ENCODE measurements at places on chromosomes 3 and 15.
A peak's percentile ranks its signal among the peaks of the same experiment; 100 is the strongest.

- DNase-seq = no peak
Observed at GRCh38 chr15:51224428-51224827, 114.0 kb downstream of the CYP19A1 start.

DNA sequence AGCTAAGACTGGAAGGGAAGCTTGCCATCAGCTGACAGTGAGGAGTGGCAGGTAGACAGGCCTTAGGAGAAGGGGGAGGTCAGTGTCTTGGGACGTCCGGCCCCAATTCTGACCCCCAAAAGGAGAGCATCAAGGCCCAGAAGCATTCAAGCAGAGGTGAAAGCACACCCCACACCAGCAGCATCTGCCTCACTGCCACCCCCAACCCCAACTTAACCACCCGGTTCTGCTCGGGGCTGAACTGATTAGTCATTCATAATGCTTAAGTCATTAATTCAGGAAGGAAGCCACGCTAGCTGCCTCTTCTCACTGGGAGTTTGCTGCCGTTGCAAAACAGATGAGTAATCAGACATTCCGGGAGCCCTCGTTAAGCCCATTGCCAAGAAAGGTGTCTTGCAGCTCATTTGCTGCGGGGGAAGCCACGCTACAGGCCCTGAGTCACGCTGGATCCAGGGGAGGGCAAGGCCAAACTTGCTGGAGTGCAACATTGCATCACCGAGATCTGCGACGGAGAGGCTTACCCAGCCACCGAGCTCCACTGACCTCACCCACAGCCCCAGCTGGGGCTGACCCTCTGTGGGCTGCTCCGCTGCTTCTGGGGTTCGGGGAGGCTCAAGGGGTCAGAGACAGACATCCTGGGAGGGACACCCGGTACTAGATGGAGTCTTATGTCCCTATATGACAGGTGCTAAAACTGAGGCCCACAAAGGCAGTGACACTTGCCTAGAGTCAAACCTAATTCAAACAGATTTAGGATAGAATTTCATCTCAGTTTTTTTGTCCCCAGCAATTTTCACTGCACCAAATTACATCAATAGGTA, 46.4 kb upstream of the HES1 start:
- DNase-seq = no peak

DNA sequence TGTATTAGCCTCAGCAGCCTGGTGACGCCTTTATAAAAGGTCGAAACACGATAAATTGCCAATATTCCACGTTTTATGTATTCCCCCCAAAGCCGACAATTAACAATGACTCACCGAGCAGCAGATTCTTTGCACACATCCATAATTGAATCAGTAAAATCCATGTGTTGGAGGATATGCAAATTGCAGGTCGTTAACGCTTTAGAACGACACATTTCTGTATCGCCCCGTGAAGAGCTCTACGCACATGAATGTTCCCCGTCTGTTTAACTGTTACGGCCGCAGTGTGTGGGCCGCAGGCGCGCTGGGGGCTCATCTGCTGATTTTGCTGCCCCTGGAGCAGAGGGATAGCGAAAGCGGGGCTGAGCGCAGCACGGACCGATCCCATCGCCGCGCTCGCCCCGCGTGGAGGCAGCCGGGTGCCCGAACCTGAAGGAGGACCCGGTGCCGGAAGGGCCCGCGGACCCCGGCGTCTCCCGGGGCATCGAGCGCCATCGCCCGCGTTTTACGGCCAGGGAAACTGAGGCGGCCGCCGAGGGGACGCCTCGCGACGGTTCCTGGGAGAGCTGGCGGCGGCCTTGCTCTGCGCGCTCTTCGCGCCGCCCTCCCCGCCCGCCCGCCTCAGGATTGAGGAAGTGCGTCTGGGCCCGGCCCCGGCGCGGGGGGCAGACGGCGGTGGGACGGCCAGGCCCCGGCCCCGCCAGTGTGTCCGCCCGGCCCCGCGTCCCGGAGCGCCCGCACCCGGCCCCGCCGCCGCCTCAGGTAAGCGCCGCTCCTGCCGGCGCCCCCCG, at the start of gene LRRK1:
Gene LRRK1 (plus strand): TSS at position 668 of the 791 bp plus-strand sequence. CDS start 5,276 bp downstream, outside the sequence.
- no peak for DNase-seq

GRCh38 chr15:67511606-67512005, 9.3 kb upstream of the C15orf61 start:
- no peak for DNase-seq

DNA sequence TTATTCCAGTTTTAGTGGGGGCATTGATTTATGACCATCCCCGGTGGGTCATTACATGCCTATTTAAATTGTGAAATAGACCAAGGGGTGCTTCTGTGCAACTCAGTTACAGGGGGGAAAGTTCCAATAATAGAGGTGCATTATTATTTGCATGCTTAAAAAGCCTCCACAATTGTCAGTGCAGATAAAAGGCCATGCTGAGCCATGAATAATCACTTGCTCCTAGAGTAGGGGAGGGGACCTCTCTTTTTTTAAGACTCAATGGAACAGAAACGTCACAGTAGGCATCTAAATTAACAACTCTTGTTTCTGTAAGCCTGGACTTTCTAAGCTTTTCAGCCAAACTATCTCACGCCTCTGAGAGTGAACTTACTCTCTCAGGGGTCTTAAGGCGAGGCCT, 66.5 kb upstream of the CMTM7 start:
- no peak for DNase-seq

DNA sequence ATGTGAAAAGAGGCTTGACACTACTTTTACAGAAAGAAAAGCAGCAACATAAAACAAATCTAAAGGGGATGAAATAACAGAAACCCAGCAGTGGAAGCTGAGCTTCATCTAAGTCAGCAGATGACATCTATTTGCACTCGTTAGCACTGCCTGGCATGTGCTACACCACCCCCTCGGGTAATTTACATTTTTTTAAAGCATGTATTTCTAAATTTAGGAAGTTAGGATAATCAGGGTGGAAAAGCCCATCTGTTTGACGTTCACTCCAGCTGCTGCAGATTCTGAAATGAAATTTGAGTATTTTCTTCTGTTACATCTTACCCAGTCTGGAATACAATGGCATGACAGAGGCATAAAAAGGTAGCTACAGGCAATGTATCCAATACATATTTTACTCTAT, 20.7 kb downstream of the IGSF11 start:
- no peak for DNase-seq

GRCh38 chr15:81471151-81471550, 97.1 kb upstream of the TMC3 start:
- DNase-seq = no peak

DNA sequence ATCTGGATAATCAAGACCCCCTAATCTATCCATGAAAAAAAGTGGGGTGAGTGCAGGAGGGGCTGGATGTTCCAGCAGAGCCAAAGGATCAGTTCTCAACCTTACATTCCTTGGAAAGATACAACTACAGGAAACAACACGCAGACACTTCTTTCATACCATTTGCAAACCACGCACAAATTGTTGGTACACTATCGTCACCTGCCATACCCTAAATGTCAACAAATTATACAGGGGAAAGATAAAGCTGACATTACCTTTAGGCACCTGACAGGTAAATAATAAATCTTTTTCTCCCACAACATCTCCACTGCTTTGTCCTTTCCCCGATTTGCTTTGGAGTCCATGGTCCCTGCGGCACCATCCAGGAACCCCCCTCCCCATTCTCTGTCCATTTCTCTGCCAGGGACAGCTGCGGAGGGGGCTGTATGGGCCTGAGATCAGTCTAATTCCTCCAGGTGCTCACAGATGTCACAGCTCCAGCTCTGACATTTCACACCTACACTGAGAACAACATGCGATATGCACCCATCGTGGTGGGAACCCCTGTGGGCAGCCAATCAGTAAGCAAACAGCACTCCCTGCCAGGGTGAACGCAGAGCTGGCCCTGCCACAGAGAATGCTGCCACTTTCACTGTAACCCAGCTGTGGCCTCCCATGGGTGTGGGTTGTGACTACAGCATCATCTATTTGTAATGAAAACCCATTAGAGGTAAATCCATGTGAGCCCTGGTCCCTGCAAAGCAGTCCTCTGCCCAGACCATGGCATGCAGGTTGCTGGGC, 37.7 kb upstream of the BCL2L10 start:
- no peak for DNase-seq

DNA sequence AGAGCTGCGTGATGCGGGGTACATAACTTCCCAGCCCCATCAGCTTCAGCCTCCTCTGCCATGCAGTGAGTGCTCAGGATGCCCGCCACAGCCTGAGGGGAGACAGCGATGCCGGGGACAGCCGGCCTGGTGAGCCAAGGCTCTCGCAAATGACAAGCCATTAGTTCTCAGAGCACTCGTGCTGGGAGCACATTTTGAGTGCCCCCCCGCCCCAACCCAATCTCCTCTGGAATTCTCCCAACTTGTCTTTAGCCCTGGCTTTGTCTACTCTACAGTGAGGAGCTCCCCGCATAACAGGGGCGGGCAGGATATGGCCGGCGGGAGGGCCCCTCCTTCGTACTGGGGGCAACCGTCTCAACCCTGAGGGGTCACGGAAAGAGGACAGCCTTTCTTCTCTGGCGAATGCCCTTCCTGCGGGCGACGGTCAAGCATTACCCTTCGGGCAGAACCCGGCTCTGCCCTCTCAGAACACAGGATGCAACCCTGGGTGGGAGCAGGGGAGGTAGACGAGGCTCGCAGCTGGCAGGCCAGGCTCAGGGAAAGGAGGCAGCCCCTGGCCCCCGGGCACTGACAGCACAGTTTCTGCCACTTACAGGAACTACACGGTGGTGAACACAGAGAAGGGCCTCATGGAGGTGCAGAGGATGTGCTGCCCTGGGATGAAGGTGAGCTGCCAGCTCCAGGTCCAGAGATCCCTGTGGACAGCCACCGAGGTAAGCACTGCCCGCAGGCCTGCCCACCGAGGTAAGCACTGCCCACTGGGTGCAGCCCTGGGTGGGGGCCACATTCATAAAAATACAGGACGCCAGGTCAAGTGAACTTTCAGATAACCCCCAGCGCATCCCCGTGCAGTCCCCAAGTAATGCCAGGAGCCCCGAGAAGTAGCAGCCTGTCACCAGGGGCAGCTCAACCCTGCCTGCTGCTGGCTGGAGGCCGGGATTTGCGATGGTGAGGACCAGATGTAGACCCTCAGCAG, 141.7 kb downstream of the LRRK1 start:
- DNase-seq = no peak

- no peak for DNase-seq
Observed at GRCh38 chr15:62506217-62506805, 341.2 kb upstream of the C2CD4B start.

DNA sequence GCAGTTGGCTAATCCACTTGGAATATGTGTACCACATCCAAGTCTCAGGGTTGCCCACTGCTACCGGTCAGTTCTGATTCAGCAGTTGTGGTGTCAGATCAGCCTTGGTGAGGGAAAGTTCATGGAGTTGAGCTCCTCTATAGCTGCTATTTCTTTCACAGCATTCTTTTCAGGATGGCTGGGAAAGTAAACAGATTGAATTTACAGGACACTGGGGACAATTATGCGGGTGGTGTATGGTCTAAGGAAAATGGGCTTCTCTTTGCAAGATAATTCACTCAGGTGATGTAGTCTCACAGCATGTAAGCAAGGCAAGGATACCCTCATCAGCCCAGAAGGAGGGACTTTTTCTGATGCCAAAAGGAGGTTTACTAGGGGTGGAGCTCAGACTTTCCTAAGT, 249.9 kb downstream of the DOCK3 start:
- no peak for DNase-seq

DNA sequence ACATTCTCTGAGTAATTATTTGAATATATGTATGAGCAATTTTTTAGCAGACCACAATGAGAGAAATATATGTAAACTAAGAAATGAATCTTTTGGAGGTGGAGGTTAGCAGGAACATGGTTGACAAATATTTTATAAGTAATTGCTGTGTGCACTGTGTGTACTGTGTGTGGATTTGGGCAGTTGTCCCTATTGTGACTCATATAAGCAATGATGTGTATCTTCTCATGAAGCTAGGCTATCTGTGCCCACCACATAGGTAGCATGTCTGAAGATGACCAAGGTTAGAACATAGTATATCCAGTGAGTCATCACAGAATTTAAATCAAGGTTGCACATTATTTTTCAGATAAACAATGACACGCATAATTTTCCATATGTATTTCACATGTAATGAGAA, 713.9 kb upstream of the GBE1 start:
- DNase-seq = no peak

- no peak for DNase-seq
Observed at GRCh38 chr3:45026957-45027356, 854 bp downstream of the CLEC3B start.

DNA sequence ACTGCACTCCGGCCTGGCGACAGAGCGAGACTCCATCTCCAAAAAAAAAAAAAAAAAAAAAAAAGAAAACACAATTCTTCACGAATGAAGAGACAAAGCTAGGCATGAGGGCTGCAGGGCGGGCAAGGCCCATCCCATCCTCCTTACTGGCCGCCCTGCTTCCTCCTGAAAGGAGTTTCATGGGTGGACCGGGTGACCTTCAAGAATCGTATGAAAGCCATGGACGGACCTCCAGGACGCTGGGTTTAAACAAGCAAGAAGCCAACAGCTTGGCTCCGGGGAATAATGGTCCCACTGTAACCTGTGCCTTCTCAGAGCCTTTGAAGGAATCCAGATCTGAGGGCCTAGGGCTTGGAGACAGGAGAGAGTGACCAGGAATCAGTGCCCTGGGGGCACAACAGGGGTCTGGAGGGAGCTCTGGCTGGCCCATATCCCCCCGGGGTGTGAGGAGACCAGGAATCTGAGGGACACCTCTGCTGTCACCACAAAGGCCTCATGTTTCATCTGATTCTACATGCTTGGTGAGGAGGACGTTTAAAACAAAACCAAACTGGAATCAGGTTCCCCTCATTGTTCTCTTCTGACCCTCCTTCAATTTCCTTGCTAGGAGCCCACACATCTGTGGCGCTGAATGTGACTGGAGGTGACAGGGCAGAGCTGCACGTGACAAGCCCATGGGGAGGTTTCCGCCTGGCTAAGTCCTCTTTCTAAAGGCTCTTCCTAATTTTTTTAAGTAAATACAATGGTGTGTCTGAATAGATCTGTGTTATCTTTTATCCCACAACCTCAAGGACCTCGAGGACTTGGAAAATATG, 46.1 kb downstream of the WHAMM start:
- DNase-seq = no peak

GRCh38 chr15:62649793-62650420, 392.6 kb upstream of the TPM1 start:
- no peak for DNase-seq

- DNase-seq = peak; percentile 21
Observed at GRCh38 chr3:44913868-44914468, 39.6 kb downstream of the TGM4 start.

DNA sequence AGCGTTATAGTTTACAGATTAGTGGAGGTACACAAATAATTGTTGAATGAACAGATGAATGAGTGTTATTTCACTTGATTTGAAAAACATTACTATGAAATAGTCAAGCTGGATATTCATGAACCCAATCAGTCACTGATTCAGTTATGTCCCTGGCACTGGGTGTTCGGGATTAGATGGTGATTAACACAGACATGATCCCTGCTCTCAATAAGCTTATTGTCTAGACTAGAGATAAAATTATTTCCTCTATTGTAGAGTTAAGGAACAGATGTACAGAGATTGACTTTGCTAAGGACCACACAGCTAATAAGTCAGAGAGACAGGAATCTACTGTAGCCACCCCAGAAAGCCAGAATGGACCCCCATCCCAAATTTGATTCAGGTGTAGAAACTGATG, 963 bp downstream of the GRAMD1C start:
- no peak for DNase-seq

All from NCI-H774 (cell line).